ENCODE measurements at places on chromosomes 16 and 17. TPM values are rescaled to one million over a fixed set of nuclear protein-coding genes. Genes with fewer than 3 reads are reported as not detected.

Gene ZP2
- total RNA-seq, result not detected

Gene CHST4
- total RNA-seq, result not detected

Gene HOXB6
- total RNA-seq, result 30.7 TPM

Gene DPEP1
- total RNA-seq, result 3.1 TPM

Gene KRTAP4-5
- not detected for total RNA-seq

Gene HASPIN
- 3.0 TPM for total RNA-seq

Gene KCNG4
- not detected for total RNA-seq

DNA sequence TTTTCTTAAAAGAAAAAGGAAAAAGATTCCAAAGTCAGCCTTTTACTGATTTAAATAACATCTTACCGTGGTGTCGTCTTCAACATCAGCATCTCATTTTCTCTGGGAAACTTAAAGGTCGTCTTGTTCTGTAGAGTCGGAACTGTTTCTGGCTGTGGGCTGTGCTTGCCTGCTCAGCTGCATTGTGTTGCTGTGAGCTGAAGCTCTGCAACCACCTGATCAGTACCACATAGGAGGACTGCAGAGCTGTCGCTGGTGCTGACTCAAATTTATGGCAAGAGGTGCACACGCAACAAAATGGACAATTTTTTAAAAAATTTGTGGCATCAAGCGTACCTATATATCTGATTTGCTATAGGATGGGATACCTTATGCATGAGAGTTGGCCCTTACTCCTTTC, at the start of gene OMG:
Gene OMG (minus strand): TSS at position 150 of the 400 bp plus-strand sequence. CDS start 908 bp downstream, outside the sequence.
- no peak for DNase-seq

- no peak for DNase-seq
Observed at GRCh38 chr16:751152-752006, 9.2 kb upstream of the MSLN start.

DNA sequence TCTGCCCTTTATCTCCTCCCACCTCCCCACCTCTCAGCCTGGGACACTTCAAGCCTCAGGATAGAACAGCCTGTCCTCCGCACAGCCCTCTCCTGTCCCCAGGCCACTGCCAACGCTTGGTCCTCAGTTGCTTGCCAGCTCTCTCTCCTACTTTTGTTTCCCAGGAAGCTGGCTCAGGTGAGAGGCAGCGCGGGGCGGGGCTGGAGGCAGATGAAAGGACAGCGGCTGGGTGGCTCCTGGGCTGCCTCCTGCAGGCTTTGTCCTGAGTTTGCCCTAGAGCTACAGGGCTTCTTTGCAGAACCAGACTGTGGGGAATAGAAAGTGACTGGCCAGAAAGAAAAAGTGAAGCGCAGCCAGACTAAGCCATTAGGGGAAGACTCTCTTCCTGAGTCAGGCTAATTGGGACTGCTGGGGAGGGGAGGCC, 48.2 kb upstream of the CDC42EP4 start:
- DNase-seq, result no peak

GRCh38 chr16:82194086-82194485, 24.1 kb upstream of the MPHOSPH6 start:
- no peak for DNase-seq

DNA sequence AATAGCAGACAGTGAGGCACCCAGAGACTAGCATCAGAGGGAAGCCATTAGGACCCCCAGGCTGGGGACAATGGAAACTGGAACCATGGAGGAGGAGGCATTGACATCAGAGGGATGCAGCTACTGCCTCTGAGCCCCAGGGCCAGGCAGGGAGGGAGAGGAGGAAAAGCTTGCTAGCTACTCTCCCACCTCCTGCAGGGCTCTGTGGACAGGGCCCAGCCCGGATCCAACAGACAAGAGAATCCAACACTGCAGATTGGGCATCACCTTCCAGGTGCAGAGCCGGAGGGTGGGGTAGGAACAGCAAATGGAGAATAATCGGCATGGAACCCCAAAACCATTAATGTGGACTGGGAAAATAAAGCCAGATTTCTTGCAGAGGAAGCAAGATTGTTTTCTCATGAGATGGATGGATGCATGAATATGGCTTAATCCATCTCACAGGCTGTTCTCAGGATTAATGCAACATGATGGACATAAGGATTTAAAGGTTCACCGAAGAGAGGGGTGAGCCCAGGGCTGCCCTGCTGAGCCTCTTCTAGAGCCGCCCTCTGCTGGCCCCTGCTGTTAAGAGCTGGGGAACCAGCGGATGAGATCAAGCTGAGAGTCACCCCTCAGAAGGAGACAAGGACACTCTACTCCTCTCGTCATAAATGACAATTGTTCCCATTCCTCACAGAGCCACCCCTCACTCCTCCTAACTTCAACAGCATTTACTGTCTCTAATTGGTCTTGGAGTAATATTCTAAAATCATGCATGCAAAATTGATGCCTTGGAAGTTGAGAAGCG, 48.8 kb downstream of the DNAH3 start:
- DNase-seq, result no peak

DNA sequence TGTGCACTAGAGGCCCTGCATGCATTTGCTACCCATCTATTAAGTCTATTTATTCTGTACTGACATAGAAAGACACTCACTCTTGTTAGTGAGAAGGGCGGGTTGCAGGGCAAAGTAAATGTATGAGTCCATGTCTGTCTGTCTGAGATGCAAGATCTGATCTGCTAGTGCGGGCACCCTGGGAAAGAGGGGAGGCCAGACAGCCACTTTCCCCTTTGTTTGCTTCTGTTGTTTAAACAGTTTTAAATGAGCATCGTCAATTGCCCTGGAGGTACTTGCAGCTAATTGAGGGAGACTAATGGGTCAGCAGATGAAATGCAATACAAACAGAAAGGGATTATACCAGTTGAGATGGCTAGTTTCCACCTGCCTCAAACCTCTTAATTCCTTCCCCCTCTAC, 24.9 kb downstream of the SCNN1G start:
- no peak for DNase-seq

DNA sequence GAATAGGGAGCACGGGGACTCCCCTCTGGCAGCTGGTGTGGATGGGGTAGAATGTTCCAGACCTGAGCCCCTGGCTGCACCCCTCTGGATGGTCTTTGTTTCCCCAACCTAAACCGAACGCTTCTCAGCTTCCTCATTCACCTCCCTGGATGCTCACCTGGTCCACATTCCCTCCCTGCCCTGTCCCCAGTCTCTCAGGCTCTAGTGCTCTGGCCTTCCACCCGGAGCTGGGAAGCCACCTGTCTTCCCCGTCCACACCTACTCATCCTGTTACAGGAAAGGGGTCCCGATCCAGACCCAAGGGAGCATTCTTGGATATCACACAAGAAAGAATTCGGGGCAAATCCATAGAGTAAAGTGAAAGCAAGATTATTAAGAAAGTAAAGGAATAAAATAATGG, 73.5 kb downstream of the CYLD start:
- no peak for DNase-seq
